Karpas-422 (cell line): ENCODE measurements at places on chromosomes 5 and 9. TPM values are rescaled to one million over a fixed set of nuclear protein-coding genes. Genes with fewer than 3 reads are reported as not detected.

GTF3C4 gene
- 8.8 and 11.2 TPM in 2 replicates for total RNA-seq

GNA14 gene
- total RNA-seq, result not detected in 2 replicates

ZNF366 gene
- not detected in 2 replicates for total RNA-seq

ACTBL2 gene
- not detected in 2 replicates for total RNA-seq

DNA sequence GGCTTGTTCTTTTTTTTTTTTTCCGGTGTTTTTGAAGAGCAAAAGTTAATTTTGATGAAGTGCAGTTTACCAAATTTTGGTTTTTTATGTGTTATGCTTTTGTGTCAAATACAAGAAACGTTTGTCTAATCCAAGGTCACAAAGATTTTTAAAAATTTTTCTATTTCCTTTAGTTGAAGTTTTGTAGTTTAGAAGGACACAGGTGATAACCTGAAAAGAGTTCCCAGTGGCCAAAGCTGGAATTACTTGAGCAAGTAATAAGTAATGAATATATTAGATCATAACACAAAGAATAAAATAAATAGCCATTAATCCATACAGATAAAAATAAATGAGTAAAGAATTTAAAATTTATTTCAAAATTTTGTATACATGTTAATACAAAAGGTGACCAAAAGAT is 71.5 kb downstream of the FCHO2 start:
- DNase-seq, result peak; percentile 44

DNA sequence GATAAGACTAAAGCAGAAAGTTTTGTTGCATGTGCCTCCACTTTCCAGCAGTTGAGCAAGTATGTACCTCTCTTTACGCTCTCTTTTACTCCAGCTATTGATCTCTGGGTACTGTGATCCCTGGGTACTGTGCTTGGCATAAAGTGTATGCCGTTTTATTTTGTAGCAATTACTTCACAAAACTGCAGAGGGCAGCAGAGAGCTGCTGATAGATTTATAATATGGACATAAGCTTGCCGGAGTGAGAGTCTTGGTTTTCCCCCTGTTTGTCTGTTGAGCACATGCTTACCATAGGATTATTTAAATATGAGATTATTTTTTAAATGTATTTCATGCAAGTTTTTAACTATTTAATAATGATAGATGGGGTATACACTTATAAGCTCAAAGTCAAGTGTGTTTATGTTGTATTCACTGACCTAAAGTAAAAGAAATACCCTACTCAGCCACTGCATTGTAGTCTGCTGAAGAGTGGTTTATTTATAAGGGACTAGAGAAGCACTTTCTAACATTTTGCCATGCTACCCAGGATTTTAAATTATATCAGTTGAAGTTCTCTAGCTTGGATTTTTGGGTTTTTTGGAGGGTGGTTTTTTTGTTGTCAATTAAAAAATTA is 13.0 kb downstream of the TTC1 start:
- DNase-seq, result peak; percentile 88

GRCh38 chr5:169706071-169706470 is 69.0 kb downstream of the DOCK2 start:
- DNase-seq, result no peak

DNA sequence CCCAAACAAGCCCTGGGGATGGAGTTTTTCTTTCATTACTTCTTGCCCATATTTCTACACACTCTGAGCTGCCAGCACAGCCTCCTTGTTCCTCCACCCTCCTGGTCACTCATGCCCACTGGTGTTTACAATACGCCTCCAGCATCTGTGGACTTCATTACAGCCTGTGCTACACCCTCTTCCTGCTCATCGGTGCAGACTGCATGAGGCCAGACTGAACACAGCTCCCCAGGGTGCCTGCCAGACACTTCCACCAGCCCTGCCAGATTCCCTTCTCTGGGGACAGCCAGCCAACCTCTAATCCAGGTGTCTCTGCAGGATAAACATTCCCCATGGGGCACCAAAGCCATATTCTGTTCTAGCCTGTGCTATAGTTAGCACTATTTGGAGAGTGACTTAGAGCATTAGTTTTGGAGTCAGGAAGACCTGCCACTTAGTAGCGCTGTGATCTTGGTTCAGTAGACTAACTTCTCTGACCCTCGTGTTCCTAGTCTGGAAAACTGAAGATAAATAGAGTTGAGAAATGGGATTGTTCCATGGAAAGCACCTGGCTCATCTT is 163.8 kb upstream of the KLF4 start:
- no peak for DNase-seq

- no peak for DNase-seq
These were observed 2.6 kb upstream of the SMC5 start for GRCh38 chr9:70256123-70256551.

GRCh38 chr9:12748016-12748415 is 26.8 kb upstream of the LURAP1L start:
- DNase-seq, result no peak

DNA sequence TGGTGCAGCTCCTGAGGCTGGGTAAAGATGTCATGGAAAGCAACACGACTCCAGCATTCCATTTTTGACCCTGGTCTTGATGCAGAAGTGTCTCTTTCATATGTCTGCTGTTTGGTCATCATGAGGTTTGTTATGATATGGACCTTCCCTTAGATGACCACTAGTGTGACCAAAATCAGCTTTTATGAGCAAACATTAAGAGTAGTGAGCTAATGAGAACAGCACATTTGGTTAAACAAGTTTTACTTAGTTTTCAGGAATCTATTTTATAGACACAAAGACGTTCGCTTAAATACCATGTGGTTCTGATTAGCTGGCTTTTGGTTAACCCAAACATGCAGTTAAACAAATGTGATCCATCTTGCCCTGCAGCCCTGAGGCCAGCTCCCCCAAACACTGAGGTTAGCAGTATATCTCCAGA is 56.7 kb upstream of the ACTBL2 start:
- DNase-seq, result no peak

- no peak for DNase-seq
These were observed 5.8 kb downstream of the SREK1 start for GRCh38 chr5:66149950-66150349.

DNA sequence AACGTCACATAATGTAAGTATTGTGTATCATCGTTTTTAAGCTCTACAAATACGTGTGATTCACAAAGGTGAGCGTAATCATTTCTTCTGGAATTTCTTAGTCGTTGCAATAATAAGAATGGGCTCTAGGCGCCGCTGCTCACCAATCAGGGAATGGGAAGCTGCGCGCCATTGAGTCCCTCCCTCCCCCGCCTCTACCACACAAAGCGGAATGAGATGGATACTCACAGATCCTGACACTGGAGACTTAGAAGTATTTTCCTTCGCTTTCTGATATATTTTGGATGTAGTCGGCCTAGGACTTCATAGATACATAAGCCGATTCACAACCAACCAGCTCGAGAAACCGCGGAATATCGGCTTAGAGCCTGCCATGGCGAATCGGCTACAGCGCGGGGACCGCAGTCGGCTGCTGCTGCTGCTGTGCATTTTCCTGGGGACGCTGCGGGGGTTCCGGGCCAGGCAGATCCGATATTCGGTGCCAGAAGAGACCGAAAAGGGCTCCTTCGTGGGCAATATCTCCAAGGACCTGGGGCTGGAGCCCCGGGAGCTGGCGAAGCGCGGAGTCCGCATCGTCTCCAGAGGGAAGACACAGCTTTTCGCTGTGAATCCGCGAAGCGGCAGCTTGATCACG is at the start of gene PCDHGA11:
Gene PCDHGA11 (plus strand): TSS at position 197 of the 634 bp plus-strand sequence. CDS start 177 bp downstream, at position 374.
- DNase-seq, result no peak

GRCh38 chr5:82439750-82440445 is 161.7 kb upstream of the RPS23 start:
- no peak for DNase-seq

GRCh38 chr5:146338774-146339714 is at the start of gene POU4F3:
POU4F3 (plus strand) TSS chr5:146338839; CDS start chr5:146339113, 274 bp downstream.
- no peak for DNase-seq
